Astrocyte (in vitro differentiated cells and primary cell): ENCODE measurements at places on chromosomes 16 and 17.

DNA sequence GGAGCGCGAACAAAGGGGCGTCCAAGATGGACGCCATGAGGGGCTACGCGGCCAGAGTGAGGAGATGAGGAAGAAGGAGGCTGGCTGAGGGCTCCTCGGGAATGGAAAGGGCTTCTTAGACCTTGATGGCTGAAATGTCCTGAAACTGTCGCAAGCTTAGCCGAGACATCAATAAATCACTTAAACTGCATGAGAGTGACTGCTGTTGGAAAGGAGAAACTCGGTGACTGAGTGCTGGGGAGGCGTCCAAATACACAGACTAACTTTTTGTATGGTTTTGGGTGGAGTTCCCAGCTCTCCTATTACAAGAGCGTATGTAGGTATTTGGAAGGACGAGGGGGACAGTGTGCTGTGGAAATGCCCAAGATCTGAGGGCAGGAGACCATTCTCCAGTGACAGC, 1.4 kb upstream of the GEMIN4 start:
- DNase-seq, result no peak

DNA sequence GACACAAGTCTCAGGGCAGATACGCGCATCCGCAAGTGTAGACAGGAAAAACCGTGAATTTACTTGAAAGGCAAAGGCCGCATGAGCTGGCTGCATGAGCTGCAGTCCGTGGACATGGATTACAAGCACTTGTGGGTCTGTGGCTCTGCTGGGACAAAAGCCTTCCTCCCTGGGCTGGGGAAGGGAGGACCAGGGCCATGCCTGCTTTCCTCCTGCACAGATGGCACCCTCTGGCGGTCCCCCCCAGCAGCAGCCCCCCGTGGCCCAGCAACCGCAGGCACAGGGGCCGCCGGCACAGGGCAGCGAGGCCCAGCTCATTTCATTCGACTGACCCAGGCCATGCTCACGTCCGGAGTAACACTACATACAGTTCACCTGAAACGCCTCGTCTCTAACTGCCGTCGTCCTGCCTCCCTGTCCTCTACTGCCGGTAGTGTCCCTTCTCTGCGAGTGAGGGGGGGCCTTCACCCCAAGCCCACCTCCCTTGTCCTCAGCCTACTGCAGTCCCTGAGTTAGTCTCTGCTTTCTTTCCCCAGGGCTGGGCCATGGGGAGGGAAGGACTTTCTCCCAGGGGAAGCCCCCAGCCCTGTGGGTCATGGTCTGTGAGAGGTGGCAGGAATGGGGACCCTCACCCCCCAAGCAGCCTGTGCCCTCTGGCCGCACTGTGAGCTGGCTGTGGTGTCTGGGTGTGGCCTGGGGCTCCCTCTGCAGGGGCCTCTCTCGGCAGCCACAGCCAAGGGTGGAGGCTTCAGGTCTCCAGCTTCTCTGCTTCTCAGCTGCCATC, 1.7 kb upstream of the MRPL12 start:
- no peak for DNase-seq

- peak; percentile 23 for DNase-seq
Measured at GRCh38 chr16:84423416-84423837, 55.1 kb downstream of the ATP2C2 start.

GRCh38 chr16:73210686-73211085, 162.8 kb upstream of the ZFHX3 start:
- DNase-seq, result no peak

GRCh38 chr17:49290690-49291359, 60.2 kb upstream of the PHOSPHO1 start:
- DNase-seq, result peak; percentile 7
